ENCODE measurements at places on chromosomes 16 and 17.

DNA sequence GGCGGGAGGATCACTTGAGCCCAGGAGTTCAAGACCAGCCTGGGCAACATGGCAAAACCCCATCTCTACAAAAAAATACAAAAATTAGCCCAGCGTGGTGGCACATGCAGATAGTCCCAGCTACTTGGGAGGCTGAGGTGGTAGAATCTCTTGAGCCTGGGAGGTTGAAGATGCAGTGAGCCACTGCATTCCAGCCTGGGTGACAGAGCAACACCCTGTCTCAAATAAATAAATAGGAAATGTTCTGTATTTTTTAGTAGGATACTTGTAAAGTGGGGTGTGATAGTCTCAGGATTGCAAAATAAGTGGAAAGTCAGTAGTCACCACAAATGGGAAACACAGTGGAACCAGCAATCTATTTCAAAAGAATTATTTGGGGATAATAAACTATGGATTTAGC lies 4.0 kb downstream of the RSPRY1 start:
- no peak for DNase-seq

GRCh38 chr16:30335598-30336474 lies 19.3 kb downstream of the CD2BP2 start:
- DNase-seq, result no peak

DNA sequence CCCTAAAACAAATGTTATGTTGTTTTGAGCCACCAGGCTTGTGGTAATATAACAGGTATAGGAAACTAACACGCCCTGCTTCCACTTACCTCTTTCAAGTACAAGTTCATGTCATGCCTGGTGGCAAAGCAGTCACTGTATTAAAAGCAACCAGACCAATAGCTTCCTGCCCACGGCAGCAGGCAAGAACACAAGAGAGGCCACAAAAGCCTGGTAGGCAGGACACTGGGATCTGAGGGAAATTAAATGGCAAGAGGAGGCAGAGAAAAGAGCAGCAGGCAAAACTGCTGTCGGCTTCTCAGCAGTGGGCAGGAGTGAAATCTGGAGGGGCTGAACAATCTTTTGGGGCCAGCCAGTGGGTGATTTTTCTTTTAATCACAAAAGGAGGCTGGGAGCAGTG lies 2.2 kb downstream of the CYTH1 start:
- peak; percentile 85 for DNase-seq

- no peak for DNase-seq
Observed at GRCh38 chr17:64232466-64233262, 30.4 kb downstream of the TEX2 start.

DNA sequence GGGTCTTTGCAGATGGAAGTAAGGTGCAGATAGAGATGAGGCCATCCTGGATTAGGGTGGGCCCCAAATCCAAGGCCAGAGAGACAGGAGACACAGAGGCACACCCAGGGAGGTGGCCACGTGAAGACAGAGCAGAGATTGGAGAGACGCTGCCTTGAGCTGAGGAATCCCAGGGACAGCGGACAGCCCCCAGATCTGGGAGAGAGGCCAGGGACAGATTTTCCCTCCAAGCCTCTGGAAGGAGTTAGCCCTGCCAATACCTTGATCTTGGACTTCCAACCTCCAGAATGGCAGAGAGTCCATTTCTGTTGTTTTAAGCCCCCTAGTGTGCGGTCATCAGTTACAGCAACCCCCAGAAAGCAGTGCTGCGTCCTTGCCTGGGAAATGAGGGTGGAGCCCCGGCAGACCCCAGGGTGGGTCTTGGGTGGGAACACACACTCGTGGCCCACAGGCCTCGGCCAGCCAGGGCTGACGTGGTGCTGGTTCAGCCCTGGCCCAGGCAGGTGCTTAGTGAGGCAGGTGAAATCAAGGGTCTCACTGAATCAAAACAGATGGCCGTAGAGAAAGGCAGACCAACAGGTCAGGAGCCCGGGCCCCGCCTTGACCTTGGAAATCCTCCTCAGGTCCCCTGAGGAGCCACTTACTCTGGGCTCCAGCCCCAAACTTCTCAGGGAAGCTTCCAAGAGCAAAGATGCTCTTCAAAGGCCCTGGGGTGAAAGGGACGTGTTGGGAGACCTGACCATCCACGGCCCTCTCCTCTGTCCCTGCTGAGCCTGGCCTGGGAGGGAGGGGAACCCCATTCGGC lies 169.3 kb downstream of the RBFOX3 start:
- no peak for DNase-seq

DNA sequence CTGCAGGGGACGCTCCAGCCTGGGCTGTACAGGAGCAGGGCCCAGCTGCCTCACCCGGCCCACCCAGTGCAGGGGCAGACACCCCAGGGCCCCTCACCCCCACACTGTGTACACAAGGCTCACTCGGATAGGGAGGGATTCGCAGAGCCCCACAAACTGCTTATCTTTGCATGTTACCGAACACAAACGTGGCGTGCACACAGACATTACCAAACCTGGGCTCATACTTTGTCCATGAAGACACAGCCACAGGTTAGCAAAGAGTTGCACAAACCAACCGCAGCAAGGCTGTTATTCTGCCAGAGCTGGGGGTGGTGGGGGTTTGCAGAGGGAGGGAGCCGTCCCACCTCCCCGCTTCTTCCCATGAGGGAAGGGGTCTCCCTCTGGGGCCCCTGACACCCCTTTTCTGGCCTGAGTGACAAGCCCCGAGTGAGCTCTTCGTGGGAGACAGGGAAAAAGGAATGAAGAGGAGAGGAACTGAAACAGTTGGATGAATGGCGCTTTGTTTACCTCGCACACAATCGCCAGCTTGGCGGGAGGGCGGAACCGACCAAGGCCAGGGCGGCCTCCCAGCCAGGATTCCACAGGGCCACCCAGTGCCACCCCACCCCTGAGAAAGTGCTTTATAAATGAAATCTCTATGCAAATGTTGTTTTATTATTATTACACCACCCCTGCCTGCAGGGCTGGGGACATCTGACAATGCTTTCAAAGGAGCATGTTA lies 434 bp upstream of the CPSF4L start:
- DNase-seq, result no peak

- no peak for DNase-seq
Observed at GRCh38 chr16:23071196-23072083, 77.8 kb downstream of the USP31 start.

DNA sequence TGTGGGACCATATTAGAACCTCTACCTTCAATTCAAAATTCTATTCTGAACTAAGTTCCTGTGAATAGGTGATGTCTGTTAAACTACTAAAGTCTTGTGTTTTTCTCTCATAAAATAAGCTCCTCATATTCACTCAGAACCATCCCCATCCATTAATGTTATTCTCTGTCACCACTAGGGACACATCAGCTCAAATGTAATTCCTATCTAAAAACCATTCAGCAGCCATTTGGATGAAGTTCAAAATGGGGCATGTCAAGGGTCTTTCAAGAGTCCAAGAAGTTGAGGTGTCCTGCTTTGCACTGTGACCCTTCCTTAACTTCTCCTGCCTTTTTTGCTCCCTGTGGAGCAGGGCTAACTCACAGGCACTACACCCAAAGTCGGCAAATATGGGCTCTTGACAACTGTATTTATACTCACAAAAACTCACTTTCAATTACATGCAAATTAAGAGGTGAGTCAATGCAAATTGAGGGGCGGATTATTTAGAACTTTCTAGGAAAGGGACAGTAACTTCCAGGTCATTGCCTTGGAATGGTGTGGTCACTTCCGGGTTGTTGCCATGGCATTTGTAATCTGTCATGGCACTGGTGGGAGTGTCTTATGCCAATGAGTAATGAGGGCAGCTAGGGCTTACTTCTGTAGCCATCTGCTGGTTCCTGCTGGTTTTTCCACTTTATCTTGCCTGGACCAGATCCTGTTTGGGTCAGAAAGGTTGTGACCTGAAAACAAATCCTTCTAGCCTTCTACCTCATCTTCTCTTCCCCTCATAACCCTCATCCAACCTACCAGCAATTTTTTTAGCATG lies 128.2 kb upstream of the COX10 start:
- DNase-seq, result no peak

DNA sequence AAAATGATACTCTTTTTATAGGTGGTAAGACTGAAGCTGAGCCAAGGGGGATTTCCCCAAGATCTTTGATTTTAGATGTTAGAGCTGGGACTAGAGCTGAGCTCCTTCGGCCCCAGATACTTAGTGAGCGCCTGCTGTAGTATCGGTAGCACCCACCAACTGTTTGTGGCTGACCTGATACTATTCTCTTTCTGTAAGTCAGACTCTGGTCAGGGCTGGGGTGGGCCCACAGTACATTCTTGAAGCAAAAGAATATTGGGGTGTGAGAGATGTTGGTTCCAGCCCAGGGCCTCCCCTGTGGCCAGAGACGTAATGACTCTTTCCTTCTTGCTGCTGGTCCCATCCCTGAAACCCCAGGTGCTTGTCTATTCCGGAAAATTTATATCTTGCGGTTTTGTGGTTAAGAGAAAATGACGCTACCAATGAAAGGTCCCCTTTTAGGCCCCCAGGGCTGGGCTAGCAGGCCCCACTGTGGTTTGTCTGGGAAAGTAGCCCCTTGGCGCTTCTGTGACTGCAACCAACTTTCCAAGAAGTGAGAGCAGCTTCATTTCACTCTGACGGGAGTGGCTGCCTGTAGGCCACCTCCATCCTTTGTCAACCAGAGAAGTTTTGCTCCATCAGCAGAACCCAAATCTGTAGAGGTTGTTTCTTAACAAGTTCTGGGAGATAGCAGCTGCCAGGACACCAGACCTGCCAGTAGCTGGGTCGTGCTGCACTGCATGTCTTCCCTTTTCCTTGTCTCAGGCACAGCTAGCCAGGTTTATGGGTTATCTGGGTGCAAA lies 86.4 kb upstream of the LGALS9 start:
- peak; percentile 64 for DNase-seq

- peak; percentile 17 for DNase-seq
Observed at GRCh38 chr16:87465306-87465705, 27.5 kb downstream of the ZCCHC14 start.

DNA sequence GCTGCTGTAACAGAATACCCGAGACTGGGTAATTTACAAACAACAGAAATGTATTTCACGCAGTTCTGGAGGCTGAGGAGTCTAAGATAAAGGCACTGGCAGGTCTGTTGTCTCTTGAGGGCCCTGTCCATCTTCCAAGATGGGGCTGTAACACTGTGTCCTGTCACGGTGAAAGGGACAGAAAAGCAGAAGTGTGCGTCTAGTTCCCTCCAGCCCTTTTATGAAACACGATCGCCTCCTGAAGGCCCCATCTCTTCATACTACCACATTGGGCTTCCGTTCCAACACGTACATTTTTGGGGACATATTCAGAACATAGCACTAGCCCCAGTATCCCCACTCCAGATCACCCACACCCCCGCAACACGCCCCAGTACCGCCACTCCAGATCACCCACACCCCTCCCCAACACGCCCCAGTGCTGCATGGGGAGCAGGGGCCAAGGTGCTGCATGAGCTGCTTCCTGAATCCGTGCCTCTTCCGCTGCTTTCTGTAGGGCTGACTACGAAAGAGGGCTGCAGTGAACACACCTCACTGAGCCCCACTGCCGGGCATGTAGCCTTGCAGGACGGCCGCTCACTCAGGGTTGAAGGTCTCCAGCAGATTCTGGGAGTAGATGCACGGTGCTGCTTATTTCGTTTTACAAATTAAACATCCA lies 91.9 kb downstream of the RPTOR start:
- DNase-seq, result no peak

- no peak for DNase-seq
Observed at GRCh38 chr17:16243801-16244567, 27.0 kb downstream of the PIGL start.

DNA sequence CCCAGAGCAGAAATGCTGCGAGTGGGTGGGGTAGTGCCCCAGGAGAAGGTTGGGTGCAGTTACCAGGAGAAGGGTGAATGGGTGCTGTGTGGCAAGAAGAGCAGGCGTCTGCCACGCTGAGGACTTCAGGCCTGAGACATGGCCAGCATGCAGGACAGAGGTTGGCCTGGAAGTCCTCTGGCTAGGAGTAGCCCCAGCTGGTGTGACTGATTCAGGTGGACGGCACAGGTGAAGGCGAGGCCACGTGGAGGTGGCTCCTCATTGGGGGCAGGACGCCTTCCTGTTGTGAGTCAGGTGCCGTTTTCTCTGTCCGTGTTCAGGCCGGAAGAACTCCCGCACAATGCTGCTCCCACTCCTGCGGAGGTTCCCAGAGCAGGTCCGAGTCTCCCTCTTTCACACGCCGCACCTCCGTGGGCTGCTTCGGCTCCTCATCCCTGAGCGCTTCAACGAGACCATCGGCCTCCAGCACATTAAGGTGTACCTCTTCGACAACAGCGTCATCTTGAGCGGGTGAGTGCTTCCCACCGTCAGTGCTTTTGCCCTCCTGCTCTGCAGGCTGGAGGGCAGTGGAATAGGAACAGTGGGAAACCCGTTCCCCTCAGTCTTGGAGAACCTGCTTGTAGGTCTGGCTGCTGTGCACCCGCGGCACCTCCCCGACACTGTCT lies 20.7 kb downstream of the PGS1 start:
- DNase-seq, result no peak

DNA sequence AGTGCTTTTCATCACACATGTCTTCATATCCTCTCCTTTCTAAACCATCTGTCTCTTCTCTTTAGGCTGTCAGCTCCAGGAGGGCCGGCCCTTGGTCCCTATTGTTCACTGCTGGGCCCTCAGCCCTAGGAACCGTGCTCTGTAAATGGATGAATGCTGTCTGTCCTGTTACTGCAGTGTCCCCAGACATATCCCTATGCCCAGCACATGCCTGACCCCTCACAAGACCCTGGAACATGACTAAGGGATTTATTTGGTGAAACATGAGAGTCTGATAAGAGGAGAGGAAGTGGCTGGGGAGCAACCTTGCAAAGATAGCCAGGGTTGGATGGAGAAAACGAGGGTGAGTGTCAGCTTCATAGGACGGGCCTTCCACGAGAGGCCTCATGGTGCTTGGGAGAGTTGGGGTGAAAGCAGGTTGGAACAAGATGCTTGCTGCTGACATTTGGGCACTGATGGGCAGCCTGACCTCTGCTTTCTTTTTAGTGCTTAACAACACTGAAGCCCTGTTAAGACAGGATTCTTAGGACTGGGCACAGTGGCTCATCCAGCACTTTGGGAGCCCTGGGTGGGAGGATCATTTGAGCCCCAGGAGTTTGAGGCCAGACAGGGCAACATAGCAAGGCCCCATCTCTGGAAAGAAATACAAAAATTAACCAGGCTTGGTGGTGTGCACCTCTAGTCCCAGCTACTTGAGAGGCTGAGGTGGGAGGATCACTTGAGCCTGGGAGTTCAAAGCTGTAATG lies 39.0 kb downstream of the ABCC1 start:
- DNase-seq, result no peak

DNA sequence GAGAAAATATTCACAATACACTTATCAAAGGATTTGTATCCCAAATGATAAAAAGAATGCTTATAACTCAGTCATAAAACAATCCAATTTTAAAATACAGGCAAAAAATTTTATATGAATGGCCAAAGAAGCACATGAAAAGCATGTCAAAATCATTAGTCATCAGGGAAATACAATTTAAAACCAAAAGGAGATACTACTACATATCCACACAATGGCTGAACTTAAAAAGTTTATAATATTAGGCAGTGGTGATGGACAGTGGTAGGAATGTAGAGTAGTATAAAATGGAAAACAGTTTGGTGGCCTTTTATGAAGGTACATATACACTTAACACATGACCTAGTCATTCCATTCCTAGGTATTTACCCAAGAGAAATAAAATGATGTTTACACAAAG lies 12.2 kb downstream of the CMC2 start:
- no peak for DNase-seq

- DNase-seq, result peak; percentile 67
Observed at GRCh38 chr16:11328172-11329070, 16.8 kb upstream of the RMI2 start.

Data from CD4-positive, alpha-beta T cell treated with Interleukin-2 at 100 ng/mL for 4 hours (primary cell).